ENCODE measurements at places on chromosomes 6 and 20.

DNA sequence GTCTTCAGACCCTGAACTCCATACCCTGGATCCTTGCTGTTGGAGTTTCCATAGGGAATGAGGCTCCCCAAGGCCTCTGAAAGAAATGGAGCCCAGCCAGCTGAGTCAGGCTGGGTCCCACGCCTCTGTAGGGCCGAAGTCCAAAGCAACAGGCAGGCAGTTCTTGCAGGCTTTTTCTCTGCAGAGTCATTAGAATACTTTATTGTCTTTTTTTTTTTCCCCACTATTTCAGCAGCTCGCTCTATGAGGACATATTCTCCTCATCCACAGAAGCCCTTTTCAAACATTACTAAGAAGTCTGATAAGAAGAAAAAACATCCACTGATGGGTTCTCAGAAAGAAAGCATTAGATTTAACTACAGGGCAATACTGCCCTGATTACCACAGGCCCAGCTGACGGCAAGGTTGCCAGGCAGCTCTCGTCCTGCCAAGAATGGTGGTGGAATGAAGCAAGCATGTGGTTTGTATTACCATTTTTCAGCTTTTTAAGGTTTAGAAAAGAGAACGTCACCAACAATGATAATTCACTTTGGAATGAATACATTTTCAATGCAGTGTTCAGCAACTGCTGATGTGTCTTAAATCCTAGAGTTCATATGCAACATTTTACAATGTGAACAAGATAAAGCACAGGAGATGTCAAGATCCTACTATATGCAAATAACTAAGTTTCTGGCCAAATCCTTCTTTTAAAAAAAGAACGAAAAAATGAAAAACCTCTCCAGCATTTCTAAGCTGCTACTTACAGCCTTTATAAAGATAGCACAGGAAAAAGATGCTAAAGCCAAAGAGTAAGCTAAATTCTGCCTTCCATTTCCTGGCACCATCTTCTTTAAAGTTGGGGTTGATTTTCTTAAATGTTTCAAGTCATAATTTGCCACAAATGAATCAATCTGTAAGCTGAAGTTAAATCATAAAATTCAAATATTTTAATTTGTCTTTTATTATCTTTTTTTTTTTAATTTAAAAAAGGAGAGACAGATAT, 223.6 kb upstream of the CITED2 start:
- DNase-seq = no peak

DNA sequence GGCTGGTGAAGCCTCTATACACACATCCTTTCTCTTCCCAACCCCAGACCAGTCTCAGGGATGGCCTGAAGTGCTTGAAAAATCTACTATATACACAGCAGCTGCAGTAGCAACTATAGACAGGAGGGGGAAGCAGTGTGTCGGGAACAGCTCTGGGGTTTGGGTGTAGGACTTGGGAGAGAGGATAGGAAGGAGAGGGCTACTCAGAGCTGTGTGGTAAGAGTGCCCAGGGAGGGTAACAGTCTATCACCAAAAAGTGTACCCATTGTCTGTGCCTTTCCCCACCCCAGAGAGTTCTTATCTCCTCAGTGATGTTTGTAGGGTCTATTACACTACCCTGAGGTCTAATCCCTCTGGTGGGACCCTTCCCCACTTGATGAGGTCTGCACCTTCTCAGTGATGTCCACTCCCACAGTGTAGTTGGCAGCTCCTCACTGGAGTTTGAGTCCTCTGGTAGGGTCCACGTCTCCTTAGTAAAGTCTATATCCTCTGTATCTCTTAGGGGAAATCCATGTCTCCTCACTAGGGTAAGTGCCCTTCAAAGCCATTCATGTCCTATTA, 1.5 kb upstream of the GGT7 start:
- peak; percentile 59 for DNase-seq

- peak; percentile 30 for DNase-seq
Measured at GRCh38 chr6:152380993-152381898, 255.9 kb downstream of the SYNE1 start.

- no peak for DNase-seq
Measured at GRCh38 chr20:45701104-45701503, 734 bp upstream of the WFDC13 start.

DNA sequence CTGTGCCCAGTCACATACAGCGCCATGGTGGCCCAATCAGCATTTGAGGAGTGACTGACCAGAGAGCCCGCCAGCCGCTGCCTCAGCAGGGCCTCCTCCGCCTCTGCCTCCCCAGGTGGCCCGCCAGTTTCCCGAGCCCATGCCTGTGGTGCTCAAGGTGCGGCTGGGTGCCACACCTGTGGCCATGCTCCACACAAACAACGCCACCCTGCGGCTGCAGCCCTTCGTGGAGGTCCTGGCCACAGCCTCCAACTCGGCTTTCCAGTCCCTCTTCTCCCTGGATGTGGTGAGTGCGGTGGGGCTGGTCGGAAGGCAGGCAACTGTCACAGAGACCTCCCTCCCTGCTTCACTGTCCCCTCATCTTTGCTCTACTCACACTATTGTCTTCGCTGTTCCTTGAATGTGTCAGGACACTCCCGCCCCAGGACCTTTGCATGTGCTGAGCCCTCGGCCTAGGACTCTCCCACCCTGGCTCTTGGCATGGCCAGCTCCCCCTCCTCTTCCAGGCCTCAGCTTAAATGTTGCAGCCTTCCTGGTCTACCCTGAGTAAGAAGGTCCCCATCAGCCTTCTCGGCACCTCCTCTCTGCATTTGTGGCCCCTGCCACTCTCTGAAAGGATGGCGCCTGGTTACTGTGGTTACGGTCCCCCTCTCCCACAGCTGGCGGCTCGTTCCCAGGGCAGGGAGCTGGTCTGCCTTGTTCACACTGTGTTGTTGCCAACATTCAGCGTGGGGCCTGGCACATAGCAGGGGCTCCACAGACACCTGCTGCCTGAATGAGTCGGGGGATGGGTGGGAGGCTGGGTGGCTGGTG, 11.8 kb upstream of the BPIFB6 start:
- no peak for DNase-seq

GRCh38 chr20:58482416-58482815, 32.8 kb downstream of the APCDD1L start:
- no peak for DNase-seq

- no peak for DNase-seq
Measured at GRCh38 chr6:36920546-36920945, 34.0 kb upstream of the PI16 start.

GRCh38 chr6:84027340-84028181, 6.0 kb upstream of the MRAP2 start:
- DNase-seq = no peak

DNA sequence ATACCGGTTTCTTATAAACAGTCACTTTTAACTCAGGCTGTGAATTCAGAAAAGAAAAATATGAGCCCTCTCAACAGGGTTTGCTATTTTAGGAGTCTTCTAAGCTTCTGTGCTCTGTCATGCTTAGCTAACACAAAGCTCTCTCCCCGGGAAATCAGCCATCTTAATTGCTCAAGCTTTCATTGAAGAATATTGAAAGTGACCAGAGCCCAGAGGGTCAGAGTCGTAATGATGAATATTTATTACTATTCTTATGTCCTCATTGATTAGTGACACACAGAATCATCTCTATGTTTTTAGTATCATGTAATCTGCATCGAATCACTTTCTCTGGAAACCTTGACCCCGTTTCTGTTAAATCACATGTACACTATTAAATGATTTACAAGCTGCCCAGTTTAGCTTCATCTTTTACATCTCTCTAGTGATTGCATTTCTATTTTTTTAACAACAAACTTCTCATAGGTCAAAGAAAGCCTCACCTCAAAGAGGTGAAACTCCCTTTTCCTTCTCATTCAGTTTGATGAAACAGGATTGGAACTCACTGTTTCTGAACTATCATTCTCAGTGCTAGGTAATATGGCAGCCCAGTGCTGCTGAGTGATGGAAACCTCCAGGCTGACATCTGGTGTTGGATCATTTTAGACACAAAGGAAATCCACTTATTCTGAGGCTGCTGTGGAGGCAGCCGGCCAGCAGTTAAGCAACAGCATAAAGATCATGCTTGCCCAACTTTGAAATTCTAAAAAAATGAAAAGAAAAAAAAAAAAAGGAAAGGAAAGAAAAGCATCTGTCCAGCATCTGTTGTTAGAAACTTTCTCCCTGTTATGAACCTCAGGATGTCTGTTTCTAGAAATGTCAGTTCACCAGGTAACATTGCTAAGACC, 96.3 kb downstream of the RFPL4B start:
- DNase-seq = no peak

GRCh38 chr6:39893286-39893685, 41.0 kb downstream of the MOCS1 start:
- DNase-seq = no peak

DNA sequence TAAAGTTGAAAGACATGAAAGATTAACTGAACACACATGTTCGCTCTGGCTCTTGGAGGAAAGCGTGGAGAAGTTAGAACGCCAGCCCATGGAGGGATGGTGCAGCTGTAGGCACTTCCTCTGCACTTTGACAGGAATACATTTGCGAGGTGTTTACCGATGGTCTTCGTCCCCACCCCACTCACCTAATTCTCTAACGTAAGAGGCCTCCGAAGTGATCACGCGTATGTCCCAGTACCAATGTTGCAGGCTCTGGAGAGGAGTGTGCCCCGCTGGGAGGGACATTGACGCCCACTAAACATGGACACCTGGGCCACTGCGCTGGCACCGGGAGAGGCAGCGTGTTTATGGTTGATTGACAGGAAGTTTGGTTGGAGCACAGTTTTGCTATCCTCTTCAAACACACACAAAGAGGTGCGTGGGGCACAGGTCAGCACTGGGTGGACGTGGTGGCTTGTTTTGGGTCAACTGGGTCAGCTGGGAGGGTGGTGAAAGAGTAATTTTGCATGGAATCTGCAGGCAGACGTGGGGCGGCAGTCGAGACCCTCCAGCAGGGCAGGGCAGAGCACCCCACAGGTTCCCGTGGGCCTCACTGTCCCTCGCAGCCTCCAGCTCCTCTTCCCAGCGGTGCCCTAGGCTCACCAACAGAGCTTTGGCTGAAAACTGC, 110.1 kb downstream of the DLL1 start:
- no peak for DNase-seq

GRCh38 chr20:56428410-56428809, 16.4 kb downstream of the CASS4 start:
- DNase-seq = no peak

DNA sequence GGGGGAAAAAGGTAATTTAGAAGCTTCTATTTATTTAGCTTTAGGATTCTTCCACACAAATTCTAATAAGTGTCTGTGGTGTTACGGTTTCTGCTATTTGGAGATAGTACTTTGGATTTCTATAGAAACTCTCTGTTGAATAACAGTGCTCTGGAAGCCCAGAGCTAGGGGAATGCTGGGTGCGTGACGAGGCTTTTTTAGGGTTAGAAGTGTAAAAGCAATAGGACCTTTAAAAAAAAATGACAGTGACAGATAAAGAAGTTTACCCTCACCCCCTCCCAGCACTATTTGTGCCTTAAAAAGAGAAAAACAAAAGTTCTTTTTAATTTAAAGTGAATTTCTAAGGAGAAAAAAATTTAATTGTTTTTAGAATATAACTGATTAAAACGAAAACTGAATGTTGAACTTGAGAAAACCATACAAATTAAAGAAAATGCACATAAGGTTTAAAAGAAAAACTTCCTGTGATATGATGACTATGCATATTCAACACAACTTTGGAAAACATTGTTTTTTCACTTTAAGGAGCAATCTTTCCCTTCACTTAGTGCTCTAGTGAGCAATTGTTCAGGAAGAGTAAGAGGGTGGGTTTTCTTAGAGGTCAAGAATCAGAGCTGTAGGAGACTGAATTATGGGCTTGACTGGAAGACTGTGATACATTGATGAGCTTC, 89.6 kb upstream of the RIPOR2 start:
- no peak for DNase-seq

GRCh38 chr20:53702617-53703016, 109.0 kb upstream of the ZNF217 start:
- DNase-seq = no peak

- DNase-seq = no peak
Measured at GRCh38 chr6:36659271-36659670, 19.2 kb upstream of the CDKN1A start.

DNA sequence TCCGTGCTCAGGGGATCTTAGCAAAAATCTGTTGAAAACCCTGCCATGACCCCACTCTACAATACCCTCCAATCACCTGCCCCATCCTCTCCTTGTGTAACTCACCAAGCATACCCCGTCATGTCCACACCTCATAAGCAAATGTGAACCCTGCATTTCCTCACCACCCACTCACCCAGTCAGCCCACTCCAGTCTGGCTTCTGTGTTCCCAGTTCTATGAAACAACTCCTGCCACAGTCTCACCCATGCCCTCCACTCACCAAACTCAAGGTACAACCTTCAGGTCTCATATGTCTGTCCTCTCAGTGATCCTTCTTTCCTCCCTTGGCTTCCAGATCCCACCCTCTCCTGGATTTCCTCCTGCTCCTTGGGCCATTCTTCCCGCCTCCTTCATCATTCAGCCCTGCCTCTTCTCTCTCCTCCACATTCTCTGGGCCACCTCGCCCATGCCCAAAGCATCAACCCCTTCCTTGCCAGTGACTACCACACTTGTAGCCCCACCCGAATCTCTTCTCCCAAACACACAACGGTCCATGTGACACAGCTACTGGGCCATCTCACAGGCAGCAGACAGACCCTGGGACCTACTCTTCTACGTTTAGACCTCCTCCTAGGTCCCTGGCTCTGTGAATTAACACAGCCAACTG, 8.8 kb downstream of the DDRGK1 start:
- DNase-seq = no peak

Measured in progenitor cell of endocrine pancreas (in vitro differentiated cells).